ENCODE measurements at places on chromosomes 1 and 21.

GRCh38 chr21:29053011-29053553 lies 20.4 kb downstream of the CCT8 start:
- DNase-seq = no peak

- DNase-seq = no peak
These were observed 202.6 kb downstream of the PTPRC start for GRCh38 chr1:198841477-198841876.

DNA sequence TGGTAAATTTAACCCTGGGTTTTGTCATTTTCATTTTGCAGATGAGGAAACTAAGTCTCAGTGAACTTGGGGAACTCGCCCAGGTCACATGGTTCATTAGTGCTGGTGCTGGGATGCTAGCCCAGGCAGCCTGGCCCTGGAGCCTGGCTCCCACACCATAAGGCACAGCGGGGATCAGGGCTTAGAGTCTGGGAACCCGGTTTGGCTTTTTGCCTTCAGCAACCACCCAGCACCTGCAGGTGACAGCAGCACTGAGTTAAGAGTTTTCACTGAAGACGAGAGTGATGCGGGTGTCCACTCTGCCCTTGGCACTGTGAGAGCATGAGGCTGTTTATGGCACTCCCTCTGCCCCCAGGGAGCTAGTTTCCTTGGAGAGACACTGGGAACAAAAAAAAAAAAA lies 18.4 kb upstream of the CD101 start:
- DNase-seq = no peak

DNA sequence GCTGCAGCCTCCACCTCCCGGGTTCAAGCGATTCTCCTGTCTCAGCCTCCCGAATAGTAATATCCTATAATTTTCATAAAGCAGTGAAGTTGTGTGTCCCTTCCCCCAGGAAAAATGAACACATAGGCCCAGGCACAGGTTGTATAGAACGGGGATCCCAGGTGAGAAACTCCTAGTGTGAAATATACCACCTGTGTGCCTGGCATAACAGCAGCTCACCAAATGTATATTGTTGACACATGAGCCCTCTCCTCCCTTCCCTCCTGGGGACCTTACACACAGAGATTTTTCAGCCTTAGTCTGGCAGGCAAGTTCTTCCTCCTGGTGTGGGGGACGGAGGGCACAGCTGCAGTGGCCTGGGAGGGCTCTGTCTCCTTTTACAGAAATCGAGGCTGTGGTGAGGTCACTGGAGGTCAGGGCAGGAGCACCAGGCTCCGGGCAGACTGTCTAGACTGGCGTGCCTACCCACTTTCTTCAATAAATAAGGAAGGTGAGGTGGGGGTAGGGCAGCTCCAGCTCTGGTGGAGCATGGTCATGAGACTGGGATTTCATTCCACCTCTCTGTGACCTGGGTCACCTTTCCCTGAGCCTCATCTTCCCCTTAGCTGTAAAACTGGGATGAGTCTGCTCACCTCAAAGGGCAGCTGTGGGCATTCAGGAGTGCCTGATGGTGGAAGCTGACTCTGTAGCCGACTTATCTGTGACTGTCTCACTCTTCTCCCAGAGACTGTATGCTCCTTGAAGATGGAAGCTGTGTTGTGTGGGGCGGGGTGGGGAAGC lies 14.3 kb downstream of the RCC1 start:
- no peak for DNase-seq

- DNase-seq = no peak
These were observed 669.8 kb upstream of the B3GALT2 start for GRCh38 chr1:193856261-193856660.

GRCh38 chr1:178846306-178846705 lies 24.6 kb downstream of the ANGPTL1 start:
- no peak for DNase-seq

DNA sequence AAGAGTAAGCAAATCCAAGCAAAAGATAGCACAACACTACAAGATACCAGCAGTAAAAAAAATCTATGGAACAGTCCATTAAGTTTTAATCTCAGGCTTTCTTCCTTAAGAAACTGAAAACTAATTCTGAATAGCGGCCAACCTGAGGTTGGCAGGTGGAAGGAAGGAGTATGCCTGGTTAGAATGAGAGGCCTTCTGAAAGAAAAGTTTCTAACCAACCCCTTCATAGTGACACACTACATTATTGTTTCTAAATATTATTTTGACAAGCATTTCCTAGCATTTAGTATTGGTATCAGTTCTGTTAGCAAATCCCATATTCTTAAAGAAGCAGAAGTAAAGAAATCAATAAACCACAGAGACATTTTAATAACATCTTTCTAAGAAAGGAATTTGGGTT lies 205.7 kb upstream of the PTBP2 start:
- no peak for DNase-seq

DNA sequence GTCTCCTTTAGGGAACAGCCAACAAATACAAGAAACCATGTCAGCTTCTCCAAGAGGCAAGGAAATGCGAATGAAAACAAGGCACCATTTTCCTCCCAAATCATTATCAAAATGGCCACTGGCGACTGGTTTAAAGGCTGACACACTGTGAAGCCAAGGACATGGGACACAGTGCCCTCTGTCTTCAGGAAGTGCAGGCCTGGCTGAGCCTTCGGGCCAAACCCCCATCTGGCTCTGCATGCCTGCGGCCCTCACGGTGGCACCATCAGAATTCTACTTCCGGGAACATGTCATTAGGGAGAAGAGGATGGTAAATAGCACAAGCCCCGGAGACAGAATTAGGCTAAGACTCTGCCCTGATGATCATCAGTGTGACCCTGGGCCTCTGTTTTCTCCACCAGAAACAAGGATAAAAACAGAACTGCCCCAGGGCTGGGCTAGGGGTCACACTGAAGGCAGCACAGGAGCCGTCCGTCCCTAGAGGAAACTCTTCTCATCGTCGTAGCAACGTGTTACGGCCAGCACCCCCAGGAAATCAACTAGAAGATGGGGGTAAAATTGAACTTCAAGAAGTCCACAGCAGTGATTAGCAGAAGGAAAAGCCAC lies 103.5 kb downstream of the NPHP4 start:
- DNase-seq = no peak

DNA sequence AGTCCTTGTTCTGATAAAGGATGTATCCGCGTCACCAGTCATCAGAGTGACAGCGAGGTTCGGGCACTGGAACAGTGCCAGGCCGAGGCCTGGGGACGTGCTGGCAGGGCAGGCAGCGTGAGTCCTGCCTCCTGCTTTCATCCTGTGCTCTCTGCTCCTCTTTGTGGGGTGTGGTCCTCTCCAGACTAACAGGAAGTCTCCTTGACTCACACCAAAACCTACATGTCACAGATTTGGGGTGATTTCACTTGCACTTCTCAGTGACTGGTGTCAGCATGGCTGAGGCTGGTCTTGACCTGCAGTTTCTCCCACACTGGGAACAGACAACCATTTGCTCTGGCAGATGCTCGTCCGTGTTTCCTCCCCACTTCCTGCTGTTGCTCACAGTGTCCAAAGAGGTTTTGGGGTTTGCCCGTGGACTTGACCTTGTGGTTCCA lies 8.8 kb upstream of the NLRP3 start:
- DNase-seq = no peak

DNA sequence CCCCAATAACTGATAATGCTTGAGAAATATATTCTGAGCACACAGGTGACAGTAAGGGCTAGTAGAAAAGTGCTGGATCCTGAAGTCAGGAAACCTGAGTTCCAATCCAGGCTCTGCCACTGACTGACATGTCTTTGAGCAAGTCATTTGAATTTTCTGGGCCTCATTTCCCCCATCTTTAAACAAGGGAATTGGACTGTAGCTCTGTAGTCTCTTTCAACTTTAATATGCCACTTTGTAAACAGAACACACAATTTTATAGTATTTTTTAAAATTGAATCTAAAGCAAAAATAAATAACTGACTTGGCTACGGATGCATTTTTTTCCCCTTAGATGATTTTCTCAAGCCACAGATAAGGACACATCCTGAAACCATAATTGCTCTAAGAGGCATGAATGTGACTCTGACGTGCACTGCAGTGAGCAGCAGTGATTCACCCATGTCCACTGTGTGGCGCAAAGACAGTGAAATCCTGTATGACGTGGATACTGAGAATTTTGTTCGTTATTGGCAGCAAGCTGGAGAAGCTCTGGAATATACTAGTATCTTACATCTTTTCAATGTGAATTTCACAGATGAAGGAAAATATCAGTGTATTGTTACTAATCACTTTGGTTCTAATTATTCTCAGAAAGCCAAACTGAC lies 37.0 kb downstream of the LRIG2 start:
- peak; percentile 47 for DNase-seq

GRCh38 chr1:156203331-156203730 lies 9.4 kb downstream of the SLC25A44 start:
- DNase-seq = no peak

DNA sequence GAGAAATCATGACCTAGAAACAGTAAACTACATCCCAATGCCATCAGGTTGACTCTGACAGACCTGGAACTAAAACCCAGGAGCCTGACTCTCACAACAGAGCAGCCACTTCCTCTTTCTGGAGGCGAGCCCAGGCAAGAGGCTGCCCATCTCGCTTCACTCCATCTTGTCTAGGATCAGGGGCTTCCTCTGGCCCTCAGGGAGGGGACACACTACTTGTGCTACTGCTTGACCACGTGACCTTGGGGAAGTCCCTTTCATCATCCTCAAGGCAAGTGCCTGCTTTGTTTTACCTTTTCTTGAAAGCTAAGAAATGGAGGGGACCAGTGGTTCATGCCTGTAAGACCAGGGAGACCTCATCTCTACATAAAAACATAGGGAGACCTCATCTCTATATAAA lies 2.6 kb upstream of the TENT5B start:
- no peak for DNase-seq

- DNase-seq = no peak
These were observed 12.3 kb downstream of the CCDC181 start for GRCh38 chr1:169414952-169415351.

GRCh38 chr1:230293390-230293700 lies 132.8 kb downstream of the PGBD5 start:
- no peak for DNase-seq

DNA sequence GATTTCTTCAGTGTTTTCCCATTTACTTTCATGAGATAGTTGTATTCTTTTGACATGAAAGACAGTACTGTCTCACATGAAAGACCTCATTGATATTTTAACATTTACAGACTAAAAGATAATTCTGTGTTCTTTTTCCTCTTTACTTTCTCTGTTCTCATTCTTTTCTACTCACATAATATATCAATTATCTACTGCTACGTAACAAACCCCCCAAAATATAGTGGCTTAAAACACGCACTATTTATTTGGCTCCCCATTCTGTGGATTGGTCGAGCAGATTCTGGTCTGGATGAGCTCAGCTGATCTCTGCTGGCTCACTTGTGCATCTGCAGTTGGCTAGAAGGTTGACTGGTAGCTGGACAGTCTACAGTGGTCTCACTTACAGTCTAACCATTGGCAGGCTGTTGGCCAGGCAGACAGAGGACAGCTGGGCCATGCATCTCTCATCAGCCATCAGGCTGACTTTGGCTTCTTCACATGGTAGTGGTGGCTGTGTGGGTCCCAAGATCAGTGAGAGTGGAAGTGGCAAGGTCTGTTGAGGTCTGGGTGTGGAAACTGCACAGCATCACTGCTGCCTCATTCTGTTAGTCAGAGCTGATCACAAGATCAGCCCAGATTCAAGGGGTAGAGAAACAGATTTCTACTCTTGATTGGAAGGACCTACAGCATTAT lies 63.2 kb downstream of the MPZL1 start:
- no peak for DNase-seq

DNA sequence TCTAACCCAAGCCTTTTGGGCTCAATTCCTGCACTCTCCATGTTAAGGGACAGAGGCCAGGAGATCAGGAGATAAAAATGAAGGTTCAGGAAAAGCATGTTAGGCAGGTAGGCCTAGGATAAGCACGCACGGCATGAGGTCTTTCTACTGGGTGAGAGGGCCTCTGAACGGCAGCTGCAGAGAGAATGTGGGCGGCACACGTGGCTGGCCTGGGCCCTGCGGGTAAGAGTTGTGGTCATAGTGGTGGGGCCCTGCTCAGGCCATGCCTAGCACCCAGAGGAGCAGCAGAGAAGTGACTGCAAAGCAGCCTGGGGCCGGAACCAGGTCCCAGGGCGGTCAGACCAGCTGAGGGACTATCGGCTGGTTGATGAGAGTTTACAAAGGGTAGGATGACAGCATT lies 7.5 kb upstream of the FOXO6 start:
- DNase-seq = no peak

DNA sequence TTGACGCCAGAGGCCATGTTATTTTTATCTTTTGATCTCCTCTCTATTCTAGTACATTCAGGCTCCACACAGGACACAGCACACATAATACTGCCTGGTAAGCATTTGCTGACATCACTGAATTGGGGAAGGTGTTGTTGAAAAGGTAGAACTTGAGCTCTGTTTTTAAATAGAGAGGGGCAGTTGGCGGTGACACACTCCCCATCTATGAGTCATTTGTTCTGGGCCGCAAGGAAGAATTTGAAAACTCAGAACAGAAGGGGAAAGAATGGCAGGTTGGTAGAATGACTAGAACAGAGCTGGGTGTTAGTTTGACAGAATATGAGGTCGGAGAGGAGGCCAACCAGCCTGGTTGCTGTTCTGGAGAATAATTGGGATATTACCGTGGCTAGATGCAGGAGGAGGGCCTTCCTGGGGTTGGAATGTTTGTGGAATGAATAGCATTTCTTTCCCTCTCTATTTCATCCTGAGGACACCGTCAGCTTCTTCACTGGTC lies 52.1 kb upstream of the ERRFI1 start:
- no peak for DNase-seq

DNA sequence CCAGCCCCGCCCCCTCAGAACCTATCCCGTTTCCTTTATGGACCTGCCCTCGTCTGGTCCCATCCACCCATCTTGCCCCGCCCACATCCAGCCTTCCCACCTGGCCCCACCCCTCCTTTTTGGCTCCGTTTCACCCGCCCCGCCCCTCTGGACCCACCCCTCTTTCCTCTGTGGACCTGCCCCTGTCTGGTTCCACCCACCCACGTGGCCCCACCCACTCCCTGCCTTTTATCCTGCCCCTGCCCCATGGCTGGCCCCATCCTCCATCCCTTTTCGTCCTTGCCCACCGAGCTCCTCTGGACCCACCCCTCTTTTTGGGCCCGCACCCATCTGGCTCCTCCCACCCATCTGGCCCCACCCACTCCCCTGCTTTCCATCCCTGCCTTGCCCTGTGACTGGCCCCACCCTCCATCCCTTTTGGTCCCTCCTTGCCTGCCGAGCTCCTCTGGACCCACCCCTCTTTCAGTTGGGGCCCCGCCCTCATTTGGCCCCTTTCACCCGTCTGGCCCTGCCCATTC lies 177.3 kb downstream of the CAMTA1 start:
- DNase-seq = no peak

- no peak for DNase-seq
These were observed 470.6 kb downstream of the PTPRU start for GRCh38 chr1:29706936-29707335.

GRCh38 chr1:53319296-53320101 lies 8.4 kb downstream of the LRP8 start:
- no peak for DNase-seq

All from globus pallidus (tissue), 1 donor.